ENCODE measurements at places on chromosomes 7 and 10.

DNA sequence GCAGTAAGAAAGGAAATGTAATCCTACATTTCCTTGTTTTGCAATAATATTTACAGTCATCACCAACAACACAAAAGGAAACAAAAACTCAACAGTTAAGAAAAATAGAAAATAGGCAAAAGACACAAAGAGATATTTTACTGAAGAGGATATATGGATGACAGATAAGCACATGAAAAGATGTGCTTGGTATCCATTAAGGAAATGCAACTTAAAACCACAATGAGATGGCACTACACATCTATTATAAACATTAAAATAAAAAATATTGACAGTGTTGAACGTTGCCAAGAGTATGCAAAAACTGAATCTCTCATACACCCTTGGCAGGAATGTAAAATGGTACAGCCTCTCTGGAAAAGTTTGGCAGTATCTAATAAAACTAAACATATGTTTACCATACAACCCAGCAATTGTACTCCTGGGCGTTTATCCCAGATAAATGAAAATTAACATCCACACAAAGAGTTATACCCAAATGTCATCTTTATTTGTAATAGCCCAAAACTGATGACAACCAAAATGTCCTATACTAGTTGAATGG, 5.4 kb downstream of the CEP41 start:
- no peak overlapping the region for H3K27ac ChIP-seq
- H3K36me3 ChIP-seq = no peaks in the 10 kb centered on the region
- H3K4me1 ChIP-seq = peaks cover 4% of the 10 kb centered on the region

DNA sequence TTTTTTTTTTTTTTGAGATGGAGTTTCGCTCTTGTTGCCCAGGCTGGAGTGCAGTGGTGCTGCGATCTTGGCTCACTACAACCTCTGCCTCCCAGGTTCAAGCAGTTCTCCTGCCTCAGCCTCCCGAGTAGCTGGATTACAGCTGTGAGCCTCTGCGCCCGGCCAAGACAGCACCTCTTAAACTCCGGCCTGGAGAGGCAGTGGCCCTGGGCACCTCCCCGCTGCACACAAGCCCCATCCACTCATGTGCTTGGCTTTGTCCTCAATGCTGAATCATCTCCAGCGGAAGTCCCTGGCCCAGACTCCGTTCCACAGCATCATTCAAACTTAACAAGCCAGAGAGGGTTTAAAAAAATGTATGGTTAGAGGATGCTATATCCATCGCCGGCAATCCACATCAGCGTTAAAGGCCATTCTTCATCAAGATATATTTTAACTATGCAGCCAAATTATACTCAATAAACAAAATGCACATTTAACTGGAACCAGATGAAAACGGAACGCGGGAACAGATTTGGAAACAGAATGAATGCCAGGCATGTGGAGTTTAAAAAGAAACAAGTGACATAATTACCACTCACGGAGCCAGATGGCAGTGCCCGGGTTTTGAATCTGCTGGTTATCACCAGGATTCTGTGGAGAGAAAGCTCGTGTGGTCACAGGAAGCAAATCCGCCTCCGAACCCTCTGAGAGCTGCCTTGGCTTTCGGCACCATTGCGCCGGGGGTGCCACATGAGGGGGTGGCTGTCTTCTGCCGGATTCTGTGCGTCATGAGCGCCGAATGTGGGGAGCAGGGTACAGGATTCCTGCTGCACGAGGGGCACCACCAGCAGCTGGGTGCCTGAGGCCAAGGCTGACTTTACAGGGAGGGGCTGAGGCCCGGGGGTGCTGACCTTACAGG, 45.6 kb upstream of the CFAP46 start:
- H3K27ac ChIP-seq = no peak overlapping the region
- no peak overlapping the region for H3K4me3 ChIP-seq
- DNase-seq = no peak
- no peaks in the 10 kb centered on the region for H3K4me1 ChIP-seq
- H3K27me3 ChIP-seq = peaks cover 4% of the 10 kb centered on the region
- H3K36me3 ChIP-seq = no peaks in the 10 kb centered on the region

- H3K36me3 ChIP-seq = no peaks in the 10 kb centered on the region
- H3K27ac ChIP-seq = no peak overlapping the region
- DNase-seq = no peak
- H3K4me1 ChIP-seq = no peaks in the 10 kb centered on the region
- H3K4me3 ChIP-seq = no peak overlapping the region
- peaks cover 73% of the 10 kb centered on the region for H3K27me3 ChIP-seq
Measured at GRCh38 chr10:100670828-100671479, 74.4 kb upstream of the PAX2 start.

GRCh38 chr7:2108071-2108455, 124.7 kb downstream of the MAD1L1 start:
- H3K27me3 ChIP-seq = no peaks in the 10 kb centered on the region
- no peaks in the 10 kb centered on the region for H3K36me3 ChIP-seq
- H3K4me3 ChIP-seq = no peak overlapping the region
- H3K4me1 ChIP-seq = peaks cover 34% of the 10 kb centered on the region

GRCh38 chr7:105297985-105298384, 90.7 kb downstream of the SRPK2 start:
- H3K4me1 ChIP-seq = peaks cover 14% of the 10 kb centered on the region
- H3K27me3 ChIP-seq = no peaks in the 10 kb centered on the region
- H3K4me3 ChIP-seq = no peak overlapping the region
- H3K27ac ChIP-seq = no peak overlapping the region

DNA sequence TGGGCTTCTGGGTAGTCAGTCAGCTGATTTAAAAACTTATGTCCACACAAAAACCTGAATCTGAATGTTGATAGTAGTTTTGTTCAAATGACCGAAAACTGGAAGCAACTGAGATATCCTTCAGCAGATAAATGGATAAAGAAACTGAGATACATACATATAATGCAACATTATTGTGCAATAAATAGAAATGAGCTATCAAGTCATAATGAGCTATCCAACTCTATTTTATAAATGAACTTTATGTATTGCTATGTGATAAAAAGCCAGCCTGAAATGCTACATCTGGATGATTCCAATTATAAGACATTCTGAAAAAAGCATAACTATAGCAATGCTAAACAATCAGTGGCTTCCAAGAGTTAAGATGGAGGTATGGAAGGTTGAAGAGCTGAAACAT, 748.7 kb downstream of the TNS3 start:
- no peaks in the 10 kb centered on the region for H3K36me3 ChIP-seq
- no peak overlapping the region for H3K4me3 ChIP-seq
- H3K27ac ChIP-seq = no peak overlapping the region
- DNase-seq = no peak
- H3K4me1 ChIP-seq = no peaks in the 10 kb centered on the region

- H3K27ac ChIP-seq = no peak overlapping the region
- H3K4me3 ChIP-seq = no peak overlapping the region
- peaks cover 45% of the 10 kb centered on the region for H3K4me1 ChIP-seq
- no peaks in the 10 kb centered on the region for H3K27me3 ChIP-seq
Measured at GRCh38 chr7:139687980-139688632, 89.7 kb downstream of the HIPK2 start.

DNA sequence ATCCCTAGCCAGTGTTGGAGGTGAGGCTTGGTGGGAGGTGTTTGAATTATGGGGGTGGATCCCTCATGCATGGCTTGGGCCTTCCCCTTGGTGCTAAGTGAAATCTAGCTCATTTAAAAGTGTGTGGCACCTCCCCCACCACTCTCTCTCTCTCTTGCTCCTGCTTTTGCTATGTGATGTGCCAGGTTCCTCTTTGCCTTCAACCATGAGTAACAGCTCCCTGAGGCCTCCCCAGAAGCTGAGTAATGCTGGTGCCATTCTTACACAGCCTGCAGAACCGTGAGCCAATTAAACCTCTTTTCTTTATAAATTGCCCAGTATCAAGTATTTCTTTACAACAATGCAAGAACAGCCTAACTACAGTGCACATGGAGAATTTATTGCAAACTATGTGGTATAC, 188.8 kb upstream of the POT1 start:
- H3K4me3 ChIP-seq = no peak overlapping the region
- no peaks in the 10 kb centered on the region for H3K27me3 ChIP-seq
- H3K27ac ChIP-seq = no peak overlapping the region

- H3K4me3 ChIP-seq = no peak overlapping the region
- no peaks in the 10 kb centered on the region for H3K36me3 ChIP-seq
- no peaks in the 10 kb centered on the region for H3K27me3 ChIP-seq
- H3K27ac ChIP-seq = no peak overlapping the region
- H3K4me1 ChIP-seq = no peaks in the 10 kb centered on the region
Measured at GRCh38 chr10:108822026-108822425, 1101.3 kb downstream of the XPNPEP1 start.

- peak; percentile 60 for DNase-seq
- no peak overlapping the region for H3K27ac ChIP-seq
- no peaks in the 10 kb centered on the region for H3K36me3 ChIP-seq
- H3K4me3 ChIP-seq = no peak overlapping the region
- H3K4me1 ChIP-seq = no peaks in the 10 kb centered on the region
- H3K27me3 ChIP-seq = no peaks in the 10 kb centered on the region
Measured at GRCh38 chr7:116929914-116930913, 23.1 kb upstream of the ST7 start.

GRCh38 chr7:35185908-35186731, 67.8 kb downstream of the TBX20 start:
- H3K27me3 ChIP-seq = peaks cover 14% of the 10 kb centered on the region
- peak overlapping the region; percentile 47 for H3K4me3 ChIP-seq
- no peak for DNase-seq
- H3K27ac ChIP-seq = no peak overlapping the region
- H3K4me1 ChIP-seq = no peaks in the 10 kb centered on the region

DNA sequence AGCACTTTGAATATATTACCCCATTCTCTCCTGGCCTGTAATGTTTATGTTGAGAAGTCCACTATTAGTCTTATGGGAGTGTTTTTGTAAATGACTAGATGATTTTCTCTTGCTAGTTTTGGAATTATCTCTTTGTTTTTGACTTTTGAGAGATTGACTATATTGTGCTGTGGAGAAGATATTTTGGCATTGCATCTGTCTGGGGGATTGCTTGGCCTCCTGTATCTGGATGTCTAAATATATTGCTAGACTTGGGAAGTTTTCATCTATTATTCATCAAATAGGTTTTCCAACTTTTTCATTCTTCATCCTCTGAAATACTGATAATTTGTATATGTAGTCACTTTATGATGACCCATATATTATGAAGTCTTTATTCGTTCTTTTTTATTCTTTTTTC, 277.1 kb upstream of the PCDH15 start:
- no peaks in the 10 kb centered on the region for H3K27me3 ChIP-seq
- no peak overlapping the region for H3K27ac ChIP-seq
- no peak overlapping the region for H3K4me3 ChIP-seq
- no peaks in the 10 kb centered on the region for H3K36me3 ChIP-seq
- H3K4me1 ChIP-seq = no peaks in the 10 kb centered on the region

GRCh38 chr7:127897704-127898454, 133.4 kb downstream of the LRRC4 start:
- no peaks in the 10 kb centered on the region for H3K27me3 ChIP-seq
- H3K4me3 ChIP-seq = no peak overlapping the region
- no peaks in the 10 kb centered on the region for H3K36me3 ChIP-seq
- DNase-seq = no peak

DNA sequence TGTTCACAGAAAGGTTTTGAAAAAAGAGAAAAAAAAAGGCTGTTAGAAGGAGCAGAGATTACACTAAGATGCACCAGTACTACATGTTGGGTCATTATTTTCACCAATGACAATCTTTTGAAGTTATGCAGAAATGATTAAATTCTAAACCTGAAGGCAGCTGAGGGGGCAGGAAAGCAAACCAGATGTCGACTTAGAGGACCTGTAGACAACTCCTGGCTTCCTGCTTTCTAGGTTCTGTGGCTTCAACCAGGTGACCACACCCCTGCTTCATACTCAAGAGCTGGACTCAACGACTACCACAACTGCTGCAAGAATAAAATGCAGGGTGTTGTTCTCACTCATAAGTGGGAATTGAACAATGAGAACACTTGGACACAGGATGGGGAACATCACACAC, 30.0 kb downstream of the MYOF start:
- DNase-seq = no peak
- no peak overlapping the region for H3K4me3 ChIP-seq
- no peaks in the 10 kb centered on the region for H3K4me1 ChIP-seq
- no peaks in the 10 kb centered on the region for H3K27me3 ChIP-seq
- no peaks in the 10 kb centered on the region for H3K36me3 ChIP-seq

DNA sequence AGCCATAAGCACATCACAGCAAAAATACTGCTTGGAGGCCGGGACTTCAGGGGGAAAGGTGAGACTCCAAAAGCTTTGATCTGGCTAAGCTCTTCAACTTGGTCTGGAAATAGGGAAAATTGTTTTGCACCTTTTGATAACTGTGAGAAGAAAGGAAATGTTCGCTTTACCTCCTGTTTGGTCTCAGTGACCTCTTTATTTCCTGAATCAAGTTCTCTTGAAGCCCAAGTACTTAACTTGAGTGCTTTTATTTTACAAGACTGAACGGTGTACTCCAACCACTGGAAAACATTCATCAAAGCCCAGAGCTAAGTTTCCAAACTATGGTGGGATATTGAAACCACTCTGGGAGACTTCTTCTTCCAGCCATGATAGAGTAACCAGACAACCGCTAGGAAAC, 5.3 kb downstream of the C10orf90 start:
- H3K4me1 ChIP-seq = no peaks in the 10 kb centered on the region
- no peaks in the 10 kb centered on the region for H3K27me3 ChIP-seq
- no peak overlapping the region for H3K4me3 ChIP-seq
- H3K36me3 ChIP-seq = no peaks in the 10 kb centered on the region
- DNase-seq = no peak

GRCh38 chr10:70492786-70493659, 14.5 kb downstream of the PALD1 start:
- no peak overlapping the region for H3K27ac ChIP-seq
- H3K4me3 ChIP-seq = no peak overlapping the region
- H3K36me3 ChIP-seq = no peaks in the 10 kb centered on the region
- DNase-seq = no peak
- no peaks in the 10 kb centered on the region for H3K4me1 ChIP-seq
- H3K27me3 ChIP-seq = no peaks in the 10 kb centered on the region

DNA sequence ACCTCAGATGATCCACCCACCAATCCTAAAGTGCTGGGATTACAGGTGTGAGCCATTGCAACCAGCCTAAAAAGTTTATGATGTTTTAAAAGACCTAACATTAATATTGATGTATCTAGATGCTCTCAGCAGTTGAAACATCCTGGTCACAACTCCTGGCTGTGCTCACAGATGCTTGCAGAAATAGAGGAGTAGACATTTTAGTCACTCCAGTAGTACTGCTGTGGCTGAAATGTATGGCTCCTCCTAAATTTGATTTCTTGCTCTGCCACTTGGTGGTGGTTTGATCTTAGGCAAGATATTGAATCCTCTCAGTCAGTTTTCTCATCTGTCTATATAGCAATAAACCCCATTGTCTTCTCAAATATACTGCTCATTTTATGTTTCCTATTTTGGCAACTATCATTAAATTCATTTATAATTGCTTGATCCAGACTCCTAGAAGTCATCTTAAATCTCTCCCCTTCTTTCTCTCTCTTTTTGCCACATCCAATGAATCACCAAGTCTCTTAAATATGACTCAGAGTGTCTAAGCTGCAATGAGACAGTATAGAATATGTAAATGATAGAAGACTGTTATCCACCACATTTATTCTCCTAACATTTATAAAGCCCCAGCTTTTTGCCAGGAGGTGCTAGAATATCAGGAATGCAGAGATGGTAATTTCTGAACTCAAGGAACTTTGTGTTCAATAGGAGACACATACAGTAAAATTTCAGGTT, 78.1 kb upstream of the NRBF2 start:
- DNase-seq = no peak
- no peaks in the 10 kb centered on the region for H3K27me3 ChIP-seq
- H3K27ac ChIP-seq = no peak overlapping the region
- no peaks in the 10 kb centered on the region for H3K36me3 ChIP-seq
- peaks cover 3% of the 10 kb centered on the region for H3K4me1 ChIP-seq
- no peak overlapping the region for H3K4me3 ChIP-seq

- no peak overlapping the region for H3K27ac ChIP-seq
- DNase-seq = no peak
- H3K27me3 ChIP-seq = no peaks in the 10 kb centered on the region
- no peak overlapping the region for H3K4me3 ChIP-seq
- peaks cover 10% of the 10 kb centered on the region for H3K4me1 ChIP-seq
Measured at GRCh38 chr7:106045586-106045985, 66.5 kb downstream of the SYPL1 start.

Measured in gastrocnemius medialis (tissue), 4 donors.